Mesendoderm (in vitro differentiated cells): ENCODE measurements at places on chromosomes 7 and 10.

- DNase-seq, result no peak
These were observed 6.9 kb downstream of the C10orf105 start for GRCh38 chr10:71712572-71713134.

DNA sequence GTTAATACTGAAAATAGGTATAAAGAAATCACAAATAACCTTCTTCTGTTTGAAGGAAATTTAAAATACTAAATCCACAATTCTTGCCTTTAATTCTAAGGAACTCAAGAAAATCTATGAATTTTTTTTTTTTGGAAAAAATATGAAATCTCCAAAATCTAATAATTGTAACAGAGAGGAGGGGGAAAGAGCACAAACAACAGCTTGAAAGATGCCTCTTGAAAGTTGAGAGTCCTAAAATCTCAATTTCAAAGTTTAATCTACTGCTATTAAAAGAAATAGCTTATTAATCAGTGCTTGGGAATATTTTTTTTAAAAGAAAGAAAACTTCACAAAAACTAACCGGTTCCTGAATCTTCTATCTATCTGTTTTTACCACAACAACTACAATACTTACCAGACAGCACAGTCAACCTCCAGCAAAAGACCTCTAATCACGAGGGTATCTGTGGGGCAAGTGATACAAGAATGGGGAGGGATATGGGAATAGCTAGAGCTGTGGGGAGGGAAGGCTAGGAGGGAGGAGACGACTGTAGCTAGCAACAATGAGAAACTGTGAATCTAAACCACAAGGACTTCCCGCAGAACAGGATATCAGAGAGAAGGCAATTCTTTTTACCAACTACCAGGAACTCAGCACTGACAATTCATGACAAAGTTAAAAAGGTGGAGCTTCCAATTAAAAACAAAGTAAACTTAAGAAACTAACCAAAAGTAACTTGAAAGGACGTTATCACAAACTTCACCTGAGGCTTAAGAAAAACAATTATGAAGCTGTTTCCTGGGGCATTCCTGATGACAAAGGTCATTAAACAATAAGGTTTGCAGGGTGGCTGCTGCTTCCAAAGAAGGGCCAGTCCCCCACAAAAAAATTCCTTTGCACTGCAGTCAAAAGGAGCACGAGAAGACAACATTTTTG is at the start of gene USP54:
TSS of gene USP54 (minus strand) at position 462 of the 919 bp plus-strand sequence. CDS start 15,684 bp downstream, outside the sequence.
- DNase-seq, result peak; percentile 98

GRCh38 chr10:36057180-36057579 is 415.1 kb upstream of the FZD8 start:
- DNase-seq, result no peak

- no peak for DNase-seq
These were observed 67.6 kb downstream of the CUBN start for GRCh38 chr10:17062009-17062408.

DNA sequence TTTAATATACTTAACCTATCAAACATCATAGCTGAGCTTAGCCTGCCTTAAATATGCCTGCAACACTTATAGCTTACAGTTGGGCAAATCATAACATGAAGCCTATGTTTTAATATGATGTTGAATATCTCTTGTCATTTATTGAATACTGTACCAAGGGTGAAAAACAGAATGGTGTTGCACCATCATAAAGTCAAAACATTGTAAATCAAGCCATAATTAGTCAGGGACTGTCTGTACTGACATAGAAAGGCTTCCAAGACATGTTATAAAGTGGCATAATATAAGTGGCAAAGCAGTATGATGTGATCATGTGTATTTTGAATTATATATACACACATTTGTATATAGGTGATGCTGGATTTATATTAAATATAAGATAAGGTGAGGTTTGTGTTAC is 140.0 kb downstream of the ZEB1 start:
- no peak for DNase-seq

DNA sequence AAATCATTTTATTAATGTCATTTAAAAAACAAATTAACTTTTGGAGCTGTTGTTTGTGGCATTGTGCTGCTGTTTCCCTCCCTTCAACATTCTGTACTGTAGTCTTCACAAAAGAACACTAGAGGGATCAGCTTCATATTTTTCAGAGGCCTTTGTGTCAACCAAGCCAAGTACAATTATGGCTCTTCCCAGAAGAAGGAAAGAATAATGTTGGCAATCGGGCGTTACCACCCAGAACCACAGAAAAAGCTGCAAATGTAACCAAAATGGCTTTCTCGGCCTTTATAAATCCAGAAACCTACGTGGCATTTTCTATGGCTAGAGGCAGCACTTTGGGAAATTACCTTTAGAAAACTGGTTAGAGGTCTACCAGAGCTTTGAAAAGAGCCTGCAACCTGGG is 98.8 kb upstream of the COL1A2 start:
- DNase-seq, result no peak

- no peak for DNase-seq
These were observed 70.8 kb upstream of the ZNF438 start for GRCh38 chr10:31102421-31102820.
